Stimulated activated CD4-positive, alpha-beta T cell treated with anti-CD3 and anti-CD28 coated beads, Interleukin-1b, Interleukin-23, amount 100 ng/mL, for 1 hour (primary cell): ENCODE measurements at places on chromosomes 1 and 21.

DNA sequence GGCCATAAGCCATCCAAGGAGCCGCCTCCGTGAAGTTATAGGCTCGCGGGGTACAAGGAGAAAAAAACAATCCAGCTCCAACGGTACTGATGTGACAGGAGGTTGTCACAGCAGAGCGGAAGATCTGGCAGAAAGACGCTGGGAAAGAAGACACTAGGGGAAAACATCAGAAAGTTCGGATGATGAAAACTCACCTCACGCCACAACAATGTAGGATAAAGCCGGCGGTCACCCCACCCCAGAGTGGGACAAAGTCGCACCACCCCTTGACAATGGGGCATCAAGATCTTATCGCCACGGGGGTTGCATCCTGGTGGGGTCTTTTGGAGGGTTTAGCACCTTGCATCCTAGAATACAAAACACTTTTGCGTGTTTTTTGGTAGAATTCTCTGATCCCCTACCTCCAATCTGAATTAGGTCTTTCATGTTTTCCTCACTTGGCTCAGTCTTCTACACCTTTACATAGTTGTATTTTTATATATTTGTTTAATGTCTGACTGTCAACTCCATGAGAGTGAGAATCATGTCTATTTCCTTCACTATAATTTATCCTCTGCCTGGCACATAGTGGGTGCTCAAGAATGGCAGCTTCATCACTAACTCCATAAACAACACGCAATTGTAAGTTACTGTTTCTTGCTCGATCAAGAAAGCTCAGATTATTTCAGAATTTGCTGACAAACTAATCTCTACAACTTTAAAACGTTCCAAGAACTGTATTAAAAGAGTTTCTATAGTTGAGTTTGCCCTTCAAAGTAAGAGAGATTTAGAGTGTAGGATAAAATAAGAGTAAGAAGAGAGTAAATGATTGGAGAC lies 611 bp upstream of the ZSWIM5 start:
- no peak for DNase-seq

DNA sequence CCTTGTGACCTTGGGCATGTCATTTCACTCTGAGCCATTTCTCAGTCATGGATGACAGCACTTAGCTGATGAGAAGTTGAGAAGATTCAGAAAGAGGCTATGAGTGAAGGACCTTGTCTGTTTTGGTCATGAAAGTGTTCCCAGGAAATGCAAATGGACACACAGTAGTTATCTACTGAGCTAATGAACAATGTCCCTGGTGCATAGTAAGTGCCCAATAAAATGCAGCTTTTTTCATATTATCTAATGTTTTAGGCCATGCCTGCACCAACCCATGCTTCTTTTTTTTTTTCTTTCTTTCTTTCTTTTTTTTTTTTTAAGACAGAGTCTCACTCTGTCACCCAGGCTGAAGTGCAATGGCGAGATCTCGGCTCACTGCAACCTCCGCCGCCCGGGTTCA lies 44.4 kb upstream of the EPB41 start:
- DNase-seq, result no peak

- no peak for DNase-seq
Measured at GRCh38 chr21:31803039-31804007, 69.5 kb upstream of the HUNK start.

- no peak for DNase-seq
Measured at GRCh38 chr1:40851643-40852042, 10.5 kb downstream of the CITED4 start.

GRCh38 chr1:223077247-223077833 lies 65.7 kb downstream of the TLR5 start:
- DNase-seq, result no peak

DNA sequence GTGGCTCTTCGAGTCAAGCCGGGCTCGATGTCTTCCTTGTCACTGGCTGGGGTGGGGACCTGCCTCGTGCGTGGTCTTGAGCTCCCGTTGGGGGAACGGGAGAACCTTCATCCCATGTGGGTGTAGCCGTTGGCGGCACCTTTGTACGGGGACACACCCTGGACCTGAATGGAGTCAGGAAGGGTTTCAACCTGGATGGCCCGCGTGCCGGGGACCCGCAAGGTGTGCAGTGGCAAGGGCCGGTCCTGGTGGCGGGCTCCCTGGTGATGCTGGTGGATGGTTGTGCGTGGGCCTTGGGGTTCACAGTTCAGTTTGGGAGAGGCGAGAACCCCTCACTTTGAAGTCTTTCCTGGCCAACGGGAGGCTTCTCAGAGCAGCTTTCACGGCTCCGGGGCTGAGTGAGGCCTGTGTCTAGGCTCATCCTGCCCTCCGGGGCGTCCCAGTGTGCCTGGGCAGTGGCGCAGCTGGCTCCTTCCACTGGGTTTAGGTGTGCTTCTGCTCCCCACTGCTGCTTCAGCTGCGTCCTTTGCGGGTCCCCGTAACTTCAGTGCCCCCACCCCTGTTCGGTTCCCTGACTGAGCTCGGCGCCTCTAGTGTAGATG lies 11.4 kb downstream of the SKI start:
- DNase-seq, result no peak

- no peak for DNase-seq
Measured at GRCh38 chr1:160541622-160542302, 18.7 kb upstream of the SLAMF6 start.
